NCI-H1105 treated with DMSO at 0.1 percent for 48 hours (cell line): ENCODE measurements at places on chromosomes 2 and 18.
A peak's percentile ranks its signal among the peaks of the same experiment; 100 is the strongest.

- DNase-seq: no peak
Observed at GRCh38 chr2:19971691-19972090, 18.2 kb downstream of the WDR35 start.

DNA sequence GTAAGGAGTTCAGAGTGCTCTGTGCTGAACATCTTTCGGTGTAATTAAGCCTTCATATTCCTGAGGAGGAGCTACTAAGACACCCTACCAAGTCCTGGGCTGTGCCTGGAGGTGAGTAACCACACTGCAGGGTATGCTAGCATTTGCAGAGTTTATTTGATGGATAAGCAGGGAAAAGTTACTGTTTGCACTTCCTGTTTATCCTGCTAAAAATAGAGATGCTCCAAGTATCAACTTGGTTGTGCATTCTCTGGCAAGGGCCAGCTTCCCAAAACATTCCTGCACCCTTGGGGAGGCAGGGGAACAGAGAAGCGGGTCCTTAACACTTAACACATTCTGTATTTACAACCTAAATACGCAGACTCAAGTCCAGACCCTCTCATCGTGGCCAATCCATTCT, 49.8 kb downstream of the PARD6G start:
- no peak for DNase-seq

GRCh38 chr2:152492911-152493310, 157.9 kb downstream of the FMNL2 start:
- no peak for DNase-seq

DNA sequence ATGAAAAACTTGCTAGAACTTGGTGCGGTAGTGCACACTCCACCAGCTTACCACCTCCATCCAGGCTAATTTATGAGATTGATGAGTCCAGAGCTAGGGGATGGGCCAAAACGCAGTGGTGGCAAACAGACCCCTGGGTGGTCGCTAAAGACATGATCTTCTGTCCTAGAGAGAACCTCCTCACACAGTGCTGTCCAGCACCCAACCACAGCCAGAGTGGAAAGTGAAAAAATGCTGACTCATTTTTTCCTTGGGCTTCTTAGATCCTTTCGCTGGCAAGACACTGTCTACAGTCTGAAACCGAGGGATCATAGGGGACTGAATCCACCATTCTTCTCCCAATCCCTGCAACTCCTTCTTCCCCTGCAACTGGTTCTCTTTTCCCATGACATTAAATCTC, 4.1 kb downstream of the ANTXR1 start:
- DNase-seq: no peak

GRCh38 chr2:152525277-152525838, 190.4 kb downstream of the FMNL2 start:
- no peak for DNase-seq

GRCh38 chr2:201158111-201158929, 24.6 kb upstream of the CASP10 start:
- DNase-seq: peak; percentile 46

DNA sequence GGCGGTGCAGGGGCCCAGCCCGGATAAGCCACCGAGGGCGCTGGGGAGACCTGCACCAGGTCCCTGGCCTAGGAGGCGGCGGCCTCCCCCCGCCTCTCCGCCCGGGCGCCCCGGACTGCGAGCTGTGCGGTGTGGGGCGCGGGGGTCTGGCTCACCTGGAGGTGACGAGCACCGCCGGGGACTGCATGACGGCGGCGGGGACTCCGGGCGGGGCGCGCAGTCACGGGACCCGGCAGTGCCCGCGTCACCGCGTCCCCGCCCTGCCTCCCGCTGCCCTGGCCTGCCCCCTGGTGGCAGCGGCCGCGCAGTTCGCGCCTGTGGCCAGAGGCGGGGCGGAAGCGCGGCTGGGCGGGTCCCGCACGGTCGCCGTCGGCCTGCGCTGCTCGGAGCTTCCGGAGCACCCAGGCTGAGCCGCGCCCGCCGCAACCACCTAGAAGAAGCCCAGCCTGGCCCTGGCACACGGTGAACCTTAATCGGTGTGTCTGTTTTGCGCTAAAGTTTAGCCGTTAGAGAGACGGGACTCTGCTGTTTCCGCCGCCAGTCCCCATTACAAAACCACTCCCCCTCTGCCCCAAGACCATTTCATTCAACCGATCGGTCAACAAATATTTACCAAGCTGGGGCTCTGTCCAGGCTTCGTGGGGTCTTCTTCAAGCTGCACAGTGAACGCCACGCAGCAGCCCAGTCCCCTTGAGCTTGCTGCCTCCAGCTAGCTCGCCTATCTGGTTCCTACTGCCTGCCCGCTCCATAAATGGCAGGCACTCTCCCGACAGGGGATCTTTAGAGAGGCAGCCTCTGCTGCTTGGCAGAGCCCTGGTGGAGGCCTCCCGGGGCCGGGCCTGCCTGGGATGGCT, at the start of gene HS1BP3:
HS1BP3 (minus strand) TSS at position 222 of the 854 bp plus-strand sequence; CDS start at position 187, 35 bp downstream.
- DNase-seq: peak; percentile 71

GRCh38 chr18:6929370-6930102, 188.1 kb downstream of the LAMA1 start:
- DNase-seq: no peak

- no peak for DNase-seq
Observed at GRCh38 chr2:938181-939005, 12.3 kb upstream of the SNTG2 start.

DNA sequence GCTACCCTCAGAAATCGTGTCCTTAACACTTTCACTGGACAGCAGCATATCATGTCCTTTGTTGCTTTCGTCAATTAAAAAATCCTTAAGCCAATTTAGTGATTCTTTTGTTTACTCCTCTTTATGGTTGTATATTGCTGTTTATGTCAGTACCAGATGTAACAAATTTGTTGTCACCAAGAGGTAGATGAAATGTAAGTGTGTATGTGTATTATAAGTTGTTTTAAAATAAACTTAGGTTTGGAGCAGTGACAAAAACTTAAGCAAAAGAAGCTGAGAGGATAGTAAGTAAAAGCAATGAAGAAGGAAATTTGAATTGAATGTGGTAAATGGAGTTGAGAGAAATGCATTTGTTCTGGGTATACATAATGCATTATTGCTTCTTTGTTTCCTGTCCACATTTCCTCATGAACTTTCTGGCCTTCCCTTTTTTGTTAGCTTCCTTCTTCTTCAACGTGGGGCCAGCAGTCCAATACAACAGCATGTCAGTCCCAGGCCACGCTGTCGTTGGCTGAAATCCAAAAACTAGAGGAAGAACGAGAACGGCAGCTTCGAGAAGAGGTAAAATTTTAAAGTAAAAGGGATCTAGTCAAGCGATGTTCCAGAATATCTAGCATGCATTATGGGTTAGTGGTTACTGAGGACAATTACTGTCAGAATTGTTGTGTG, 30.5 kb upstream of the SNORC start:
- DNase-seq: no peak

DNA sequence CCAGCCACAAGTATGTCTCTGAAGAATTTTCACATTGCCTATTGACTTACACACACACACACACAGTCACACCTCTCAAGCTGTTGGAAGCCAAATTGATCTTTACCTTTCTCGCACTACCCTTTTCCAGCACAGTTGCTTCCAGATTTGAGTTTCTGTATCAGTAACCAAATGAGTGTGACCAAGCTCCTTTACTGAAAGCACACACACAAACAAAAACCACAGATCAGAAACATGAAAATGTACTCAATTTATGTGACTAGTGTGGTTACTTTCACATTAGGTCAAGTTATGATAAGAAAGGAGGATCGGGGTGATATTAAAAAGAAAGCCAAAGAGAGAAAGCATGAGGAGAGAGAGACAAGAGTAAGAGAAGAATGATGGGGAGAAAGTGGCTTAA, 993.9 kb upstream of the POU3F3 start:
- DNase-seq: no peak

DNA sequence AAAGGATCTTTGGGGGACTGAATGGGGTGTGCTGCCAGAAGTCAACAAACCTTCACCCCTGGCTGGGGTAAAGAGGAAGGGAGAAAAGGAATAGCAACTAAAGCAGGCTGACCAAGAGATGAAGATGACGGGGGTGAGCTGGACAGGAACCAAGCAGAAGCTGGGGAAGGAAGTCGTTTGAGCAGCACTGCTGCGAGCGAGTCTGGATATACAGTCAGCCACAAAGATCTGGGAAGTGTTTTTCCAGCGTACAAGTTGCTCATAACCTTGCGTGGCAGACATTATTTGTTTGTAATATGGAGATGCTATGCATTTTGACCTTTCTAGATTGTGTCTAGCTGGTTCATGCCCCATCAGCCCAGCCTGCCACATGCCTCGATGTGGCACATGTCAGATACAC, 71.2 kb downstream of the EIF2AK3 start:
- no peak for DNase-seq

DNA sequence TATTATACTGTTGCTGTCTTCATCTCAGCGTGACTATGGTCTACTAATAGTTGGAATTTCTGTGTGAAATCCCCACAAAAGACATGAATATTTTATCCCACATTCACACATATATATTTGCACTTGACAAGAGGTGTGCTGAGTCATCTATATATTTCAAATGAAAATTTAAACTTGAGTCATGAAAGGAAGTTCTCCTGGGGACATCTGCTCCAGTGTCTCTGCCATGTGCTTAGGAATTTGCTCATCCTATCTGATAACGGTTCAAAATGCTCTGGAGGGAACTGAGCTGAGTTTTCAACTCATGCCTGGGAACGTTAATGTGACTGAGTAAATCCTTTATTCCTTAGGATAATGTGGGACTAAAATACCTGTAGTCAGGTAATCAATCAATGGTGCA, 326.2 kb upstream of the MEX3C start:
- DNase-seq: no peak

- DNase-seq: no peak
Observed at GRCh38 chr2:172791953-172792352, 56.3 kb downstream of the RAPGEF4 start.

DNA sequence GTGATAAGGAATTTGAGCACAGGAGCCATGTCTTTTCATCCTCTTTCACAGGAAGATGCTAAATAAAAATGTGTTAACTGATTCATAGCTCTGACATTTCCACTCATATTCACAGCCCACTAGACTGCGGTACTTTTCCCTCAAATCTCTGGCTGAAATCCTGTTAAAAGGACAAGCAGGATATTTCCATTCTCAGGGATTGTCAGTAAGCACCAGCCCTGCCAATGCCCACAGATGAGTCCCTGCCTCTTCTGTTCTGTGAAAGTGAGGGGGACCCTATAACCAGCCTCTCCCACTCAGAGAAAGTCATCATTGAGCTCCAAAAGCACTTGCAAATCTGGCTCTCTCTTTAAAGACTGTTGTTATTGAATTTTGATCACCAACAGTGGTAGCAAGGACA, 440.5 kb downstream of the SETBP1 start:
- DNase-seq: no peak

GRCh38 chr2:28187186-28187585, 205.5 kb upstream of the FOSL2 start:
- no peak for DNase-seq

DNA sequence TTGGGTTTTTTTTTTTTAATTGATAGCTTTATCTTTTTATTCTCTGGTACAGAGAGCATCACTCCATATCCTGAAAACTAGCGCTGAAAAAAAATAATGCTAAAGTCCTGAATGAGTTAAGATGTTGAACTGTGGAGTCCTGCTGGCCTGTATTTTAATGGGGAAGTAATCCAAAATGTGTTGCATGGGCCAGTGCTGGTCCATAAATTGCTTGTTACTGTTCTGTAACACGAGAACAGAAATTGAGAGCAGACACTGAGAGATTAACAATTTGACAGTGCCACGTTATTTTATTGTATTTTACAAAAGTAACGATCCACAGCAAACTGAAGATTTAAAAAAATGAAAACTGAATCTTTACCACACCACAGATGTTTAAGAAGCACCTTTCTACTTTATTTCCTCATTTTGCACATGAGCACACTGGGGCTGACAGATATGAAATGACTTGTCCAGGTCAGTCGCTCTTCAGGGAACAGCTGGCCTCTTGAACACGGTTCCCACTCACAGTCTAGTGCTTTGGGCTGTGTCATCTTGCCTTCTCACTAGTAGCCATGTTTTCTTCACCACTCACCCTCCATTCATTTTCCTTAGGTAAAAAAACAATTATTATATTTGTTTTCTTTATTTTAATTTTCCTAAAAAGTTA, 35.3 kb downstream of the ZCCHC2 start:
- no peak for DNase-seq

GRCh38 chr2:143840601-143841000, 679.3 kb downstream of the ZEB2 start:
- no peak for DNase-seq

GRCh38 chr18:3710712-3711301, 260.8 kb downstream of the TGIF1 start:
- DNase-seq: no peak

GRCh38 chr2:240637116-240637900, 12.0 kb downstream of the GPR35 start:
- no peak for DNase-seq

GRCh38 chr2:236376566-236377244, 112.5 kb upstream of the ASB18 start:
- no peak for DNase-seq

- DNase-seq: no peak
Observed at GRCh38 chr2:29249666-29250253, 134.5 kb downstream of the CLIP4 start.

- DNase-seq: no peak
Observed at GRCh38 chr18:56166914-56167313, 471.5 kb downstream of the TXNL1 start.

DNA sequence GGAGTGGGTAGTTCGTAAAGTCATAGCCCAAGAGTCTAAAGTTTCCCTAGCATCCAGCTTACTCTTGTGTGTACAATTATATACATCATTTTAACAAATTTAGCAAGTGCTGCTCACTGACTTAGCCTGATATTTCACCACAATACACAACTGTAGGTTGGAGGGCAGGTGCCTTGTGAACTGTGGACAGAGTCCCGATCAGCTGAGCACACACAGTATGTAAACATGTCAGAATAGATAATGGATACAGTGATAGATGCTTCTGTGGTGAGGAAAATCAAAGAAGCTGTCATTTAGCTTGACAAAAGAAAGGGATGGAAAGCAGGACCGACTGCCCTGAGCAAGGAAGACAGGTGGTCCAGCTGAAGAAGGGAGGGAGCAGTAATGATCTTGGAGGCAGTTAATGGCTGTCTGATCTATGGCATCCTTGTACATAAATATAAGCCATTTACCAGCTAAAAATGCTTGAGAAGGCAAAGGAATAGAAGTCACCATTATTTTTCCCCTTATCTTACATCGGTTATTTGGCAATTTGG, 372.8 kb upstream of the UBE2E3 start:
- DNase-seq: peak; percentile 65

GRCh38 chr2:85684806-85685205, 9.4 kb upstream of the GNLY start:
- DNase-seq: peak; percentile 44

- no peak for DNase-seq
Observed at GRCh38 chr2:96153291-96153713, 8.1 kb upstream of the DUSP2 start.
